ENCODE measurements at places on chromosomes 16 and 17.

- DNase-seq = no peak
These were observed 70.6 kb downstream of the AMFR start for GRCh38 chr16:56354746-56355145.

GRCh38 chr17:61412860-61413660, 13.4 kb downstream of the TBX2 start:
- DNase-seq = no peak

GRCh38 chr16:74868501-74868900, 93.9 kb upstream of the FA2H start:
- no peak for DNase-seq

- DNase-seq = no peak
These were observed 27.1 kb downstream of the USP10 start for GRCh38 chr16:84726669-84727467.

DNA sequence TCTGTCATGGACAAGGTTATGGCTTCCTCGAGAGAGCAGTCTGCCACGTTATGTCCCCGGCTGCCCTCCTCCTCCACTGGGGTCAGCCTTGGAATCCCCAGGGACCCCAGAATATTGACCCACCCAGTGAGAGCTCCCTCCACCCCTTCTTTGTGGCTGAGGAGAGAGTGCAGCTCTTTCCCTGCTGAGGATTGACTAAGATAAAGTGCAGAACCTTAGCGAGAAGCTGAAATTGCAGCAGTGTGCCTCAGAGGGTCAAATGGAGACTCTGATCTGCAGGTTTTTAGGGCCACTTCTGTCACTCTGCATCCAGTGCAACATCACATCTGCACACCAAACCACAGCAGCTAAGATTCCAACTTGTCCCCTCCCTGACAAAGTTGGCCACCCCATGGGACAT, 25.6 kb upstream of the PMFBP1 start:
- no peak for DNase-seq

DNA sequence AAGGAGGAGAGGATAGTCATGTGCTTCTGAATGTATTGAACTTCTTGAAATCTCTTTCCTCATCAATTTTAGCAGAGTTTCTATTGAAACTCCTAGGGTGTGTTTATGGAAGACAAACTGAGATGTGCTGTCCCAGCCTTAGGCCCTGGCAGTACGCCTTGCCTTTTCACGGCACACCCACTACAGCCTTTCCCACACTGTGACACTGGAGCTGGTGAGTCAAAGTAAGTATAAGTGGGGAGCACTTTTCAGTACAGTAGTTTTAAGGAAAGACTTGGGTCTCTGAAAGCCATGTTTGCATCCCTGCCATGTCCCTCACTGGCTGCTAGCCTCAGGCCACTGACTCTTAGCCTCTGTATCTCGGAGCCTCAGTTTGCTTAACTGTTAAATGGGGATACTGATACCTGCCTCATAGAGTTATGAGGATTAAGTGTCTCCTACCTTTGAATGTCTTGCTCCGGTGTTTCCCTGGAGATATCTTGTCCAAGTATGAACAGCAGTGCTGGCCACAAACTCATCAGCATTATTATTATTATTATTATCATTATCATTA, 144.7 kb upstream of the CRHR1 start:
- no peak for DNase-seq

GRCh38 chr17:8120520-8121406, 2.4 kb upstream of the ALOXE3 start:
- no peak for DNase-seq

- no peak for DNase-seq
These were observed 6.5 kb upstream of the SERPINF1 start for GRCh38 chr17:1755252-1755826.

GRCh38 chr17:43175213-43176118, 4.5 kb downstream of the NBR1 start:
- no peak for DNase-seq

DNA sequence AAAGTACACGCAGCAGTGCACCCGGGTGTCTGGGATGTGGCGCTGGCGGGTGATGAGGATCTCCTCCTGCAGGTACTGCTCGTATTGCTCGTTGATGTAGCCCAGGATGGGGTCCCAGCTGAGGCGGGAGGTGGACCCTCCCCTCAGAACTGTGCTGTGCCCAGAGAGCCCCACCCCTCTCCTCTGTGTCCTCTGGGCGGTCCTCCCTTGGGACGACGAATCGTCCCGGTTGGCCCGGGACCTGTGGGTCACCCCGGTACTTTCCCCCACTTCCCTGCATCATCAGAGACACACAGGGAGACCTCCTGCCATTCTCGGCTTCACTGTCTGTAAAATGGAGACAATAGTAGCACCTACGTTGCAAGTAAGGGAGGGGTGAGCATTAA, 4.2 kb downstream of the SEPTIN12 start:
- DNase-seq = no peak

DNA sequence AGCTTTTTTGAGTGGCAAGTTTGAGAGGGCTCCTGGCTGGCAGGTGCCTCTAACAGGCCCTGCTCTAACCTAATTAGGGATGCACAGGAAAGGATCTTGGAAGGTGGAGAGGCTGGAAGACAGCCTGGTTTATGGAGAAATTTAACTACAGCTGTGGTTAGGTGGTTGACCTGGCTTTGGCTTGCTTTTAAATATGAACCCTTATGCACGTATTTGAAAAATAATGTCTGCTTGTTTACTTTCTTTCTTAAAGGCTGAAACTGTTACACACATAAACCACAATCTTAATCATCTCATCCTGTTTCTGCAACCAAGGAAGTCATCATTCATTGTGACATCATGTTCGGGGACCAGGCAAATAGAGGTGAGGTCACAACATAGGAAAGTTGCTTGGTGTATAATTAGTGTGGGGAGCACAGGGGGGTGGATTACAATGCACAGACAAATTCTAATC, 23.1 kb upstream of the DHRS13 start:
- no peak for DNase-seq

DNA sequence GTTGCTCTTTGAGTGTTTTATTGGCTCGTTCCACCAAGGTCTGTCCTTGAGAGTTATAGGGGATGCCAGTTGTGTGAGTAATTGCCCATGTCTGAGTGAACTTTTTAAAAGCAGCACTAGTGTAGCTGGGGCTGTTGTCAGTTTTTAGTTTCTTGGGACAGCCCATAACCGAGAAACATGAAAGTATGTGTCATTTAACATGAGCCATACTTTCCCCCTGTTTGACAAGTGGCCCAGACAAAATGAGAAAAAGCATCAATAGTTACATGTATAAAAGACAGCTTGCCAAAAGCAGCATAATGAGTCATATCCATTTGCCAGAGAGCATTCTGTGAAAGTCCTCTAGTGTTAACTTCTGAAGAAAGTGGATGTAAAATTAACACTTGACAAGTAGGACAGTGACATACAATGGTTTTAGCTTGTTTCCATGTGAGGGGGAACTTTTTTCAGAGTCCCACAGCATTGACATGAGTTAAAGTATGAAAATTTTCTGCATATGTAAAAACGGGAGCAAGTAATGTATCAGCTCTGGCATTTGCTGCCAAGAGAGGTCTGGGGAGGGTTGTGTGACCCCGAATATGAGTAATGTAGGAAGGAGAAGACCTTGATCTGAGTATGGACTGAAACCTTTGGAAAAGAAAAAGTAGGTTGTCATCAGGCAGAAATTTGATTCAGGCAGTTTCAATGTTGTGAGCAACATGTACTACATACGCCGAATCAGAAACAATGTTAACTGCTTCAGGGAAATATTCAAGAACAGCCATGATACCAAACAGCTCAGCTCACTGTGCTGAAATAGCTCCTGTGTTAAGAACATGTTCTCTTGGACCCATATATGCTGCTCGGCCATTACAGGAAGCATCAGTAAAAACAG, 56.8 kb upstream of the ARL4D start:
- DNase-seq = no peak

GRCh38 chr17:48113201-48113676, 5.7 kb downstream of the SNX11 start:
- peak; percentile 8 for DNase-seq

GRCh38 chr17:27743281-27743885, 56.9 kb downstream of the NOS2 start:
- DNase-seq = no peak

GRCh38 chr16:51707666-51708065, 556.6 kb upstream of the SALL1 start:
- no peak for DNase-seq

DNA sequence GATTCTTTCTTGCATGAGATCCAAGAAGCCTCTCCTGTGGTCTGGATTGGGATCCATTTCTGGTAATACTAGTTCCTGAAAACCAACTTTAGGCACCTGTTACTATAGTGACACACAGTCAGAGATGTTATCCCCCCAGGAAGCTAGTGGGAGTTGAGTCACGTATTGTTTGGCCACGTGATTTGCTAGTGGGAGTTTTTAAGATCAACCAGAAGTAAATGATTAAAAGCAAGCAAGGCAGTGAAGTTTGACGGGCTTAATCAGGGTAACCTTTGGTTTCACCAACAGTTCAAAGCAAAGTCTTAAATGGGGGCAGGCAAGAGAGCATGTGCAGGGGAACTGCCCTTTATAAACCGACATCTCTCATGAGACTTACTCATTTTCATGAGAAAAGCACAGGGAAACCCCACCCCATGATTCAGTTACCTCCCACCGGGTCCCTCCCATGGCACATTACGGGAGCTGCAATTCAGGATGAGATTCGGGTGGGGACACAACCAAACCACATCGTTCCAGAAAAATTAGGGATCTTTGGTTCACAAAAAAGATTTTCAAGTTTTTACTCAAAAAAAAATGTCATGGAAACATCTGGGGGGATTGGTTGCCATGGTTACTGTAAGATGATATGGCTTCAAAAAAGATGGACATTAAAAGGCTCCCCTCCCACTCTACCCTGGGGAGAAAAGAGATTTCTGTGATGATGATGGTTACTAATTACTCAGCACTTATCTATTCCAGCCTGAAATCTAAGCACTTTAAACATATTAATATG, 483.1 kb upstream of the ERCC4 start:
- DNase-seq = no peak

GRCh38 chr17:28345419-28346198, 10.0 kb downstream of the TNFAIP1 start:
- DNase-seq = no peak

GRCh38 chr17:82598256-82599119, 49.8 kb downstream of the WDR45B start:
- no peak for DNase-seq

DNA sequence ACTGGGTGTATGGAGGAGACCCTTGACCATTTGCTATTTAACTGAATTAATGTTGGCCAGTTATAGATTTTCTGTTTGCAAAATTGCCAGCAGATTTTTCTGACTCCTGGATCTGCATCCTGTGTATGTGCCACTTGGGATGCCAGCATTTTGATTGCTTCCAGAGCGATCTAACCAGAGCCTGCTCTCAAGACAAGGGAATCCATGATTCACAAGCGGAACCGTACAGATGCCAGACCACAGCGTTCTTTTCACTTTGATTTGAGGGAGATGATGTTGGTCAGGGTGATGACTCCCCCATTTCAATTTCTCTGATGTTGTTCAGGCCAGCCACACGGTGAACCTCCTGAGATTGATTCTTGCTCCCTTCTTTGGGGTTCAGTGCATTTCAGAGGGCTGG, 228.7 kb downstream of the CDH13 start:
- no peak for DNase-seq

- no peak for DNase-seq
These were observed 34.0 kb downstream of the DGKE start for GRCh38 chr17:56867948-56868376.

GRCh38 chr17:71441098-71441497, 679.7 kb upstream of the SOX9 start:
- DNase-seq = no peak

DNA sequence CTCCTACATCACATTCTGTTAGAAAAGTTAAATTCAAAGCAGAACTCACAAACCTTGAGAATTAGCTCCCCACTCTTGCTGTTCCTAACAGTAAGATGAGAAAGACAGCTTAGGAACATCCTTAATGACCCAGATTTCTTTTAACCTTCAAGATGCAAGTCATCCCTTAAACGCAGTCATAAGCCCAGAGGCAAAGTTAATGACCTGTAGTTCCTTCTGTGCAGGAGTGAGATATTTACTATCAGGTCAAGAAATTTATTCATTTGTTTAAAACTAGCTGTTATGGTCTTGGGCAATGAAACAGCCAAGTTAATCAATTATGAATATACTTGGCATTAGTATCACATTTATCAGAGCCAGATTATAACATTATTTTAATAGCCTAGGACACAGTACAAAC, 37.1 kb downstream of the NXPH3 start:
- DNase-seq = no peak

GRCh38 chr17:964876-965275, 14.7 kb downstream of the NXN start:
- no peak for DNase-seq

Data from stimulated activated CD4-positive, alpha-beta T cell treated with anti-CD3 and anti-CD28 coated beads, TNF-alpha, amount 100 ng/mL, for 24 hours (primary cell).